Mesothelial cell of epicardium (in vitro differentiated cells): ENCODE measurements at places on chromosomes 13 and 19.

DNA sequence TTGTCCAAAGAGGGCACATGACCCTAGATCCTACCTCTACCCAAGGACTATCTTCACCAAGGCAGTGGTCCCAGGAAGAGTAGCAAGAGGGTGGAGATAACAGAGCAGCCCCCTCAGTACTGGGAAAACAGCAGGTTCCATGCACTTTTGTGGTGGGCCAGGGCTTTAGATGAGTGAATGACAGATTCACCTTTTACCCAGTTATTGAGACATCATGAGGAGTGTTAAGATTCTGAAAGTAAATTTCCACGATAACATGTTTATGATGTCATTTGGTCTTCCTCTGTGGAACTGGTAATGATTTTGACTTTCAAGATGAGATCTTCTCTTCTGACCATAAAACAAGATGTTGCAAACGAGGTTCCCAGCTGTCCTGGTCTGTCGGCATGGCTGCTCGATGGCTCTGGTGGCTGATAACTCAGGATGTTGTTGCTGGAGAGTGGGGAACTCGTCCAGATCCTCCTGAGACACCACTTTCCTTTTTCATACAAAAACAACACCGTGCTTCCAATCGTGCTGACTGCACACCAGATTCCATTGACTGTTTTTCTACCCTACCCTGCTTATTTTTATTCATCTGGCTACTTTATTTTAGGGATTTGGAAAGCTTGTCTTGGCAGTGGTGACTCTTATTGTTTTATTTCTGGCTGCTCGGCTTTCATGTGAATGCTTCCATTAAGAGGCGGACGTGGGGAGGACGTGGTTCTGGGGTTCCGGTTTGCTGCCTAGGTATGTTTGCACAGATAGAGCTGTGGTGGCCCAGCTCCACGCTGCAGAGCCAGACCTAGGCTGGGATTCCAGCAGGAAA, 88.5 kb downstream of the LRCH1 start:
- H3K27me3 ChIP-seq: no peaks in the 10 kb centered on the region
- H3K27ac ChIP-seq: no peak overlapping the region
- peaks cover 69% of the 10 kb centered on the region for H3K4me1 ChIP-seq
- DNase-seq: no peak
- H3K4me3 ChIP-seq: no peak overlapping the region

DNA sequence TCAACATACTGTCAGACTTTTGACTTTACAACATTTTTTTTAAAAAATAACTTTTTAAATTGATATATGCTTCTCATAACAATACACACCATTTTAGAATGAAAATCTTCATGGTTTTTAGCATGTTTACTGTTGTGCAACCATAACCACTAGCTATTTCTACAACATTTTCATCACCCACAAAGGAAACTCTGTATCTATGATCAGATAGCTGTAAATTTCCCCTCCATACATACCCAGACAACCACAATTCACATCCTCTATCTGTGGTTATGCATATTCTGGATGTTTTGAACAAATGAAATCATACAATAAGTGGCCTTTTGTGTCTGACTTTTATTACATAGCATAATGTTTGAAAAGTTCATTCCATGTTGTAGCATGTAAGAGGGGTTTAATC, 1666.0 kb downstream of the EFNB2 start:
- no peak for DNase-seq
- H3K4me1 ChIP-seq: peaks cover 21% of the 10 kb centered on the region
- H3K27me3 ChIP-seq: no peaks in the 10 kb centered on the region
- H3K4me3 ChIP-seq: no peak overlapping the region

DNA sequence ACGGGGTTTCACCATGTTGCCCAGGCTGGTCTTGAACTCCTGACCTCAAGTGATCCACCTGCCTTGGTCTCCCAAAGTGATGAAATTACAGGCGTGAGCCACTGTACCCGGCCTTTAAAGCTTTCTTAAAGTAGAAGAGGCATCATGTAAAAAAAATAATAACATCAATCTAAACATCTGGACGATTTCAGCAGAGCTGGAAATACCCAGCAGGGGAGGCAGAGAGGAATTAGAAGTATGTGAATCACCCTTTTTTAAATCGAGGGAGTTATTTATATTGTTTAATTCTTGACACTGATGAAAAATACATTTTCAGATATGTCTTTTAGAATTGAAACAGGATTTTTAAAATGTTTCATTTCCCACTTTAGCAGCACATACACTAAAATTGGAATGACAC, 37.4 kb upstream of the MTIF3 start:
- H3K36me3 ChIP-seq: no peaks in the 10 kb centered on the region
- H3K4me1 ChIP-seq: no peaks in the 10 kb centered on the region
- no peak overlapping the region for H3K4me3 ChIP-seq

DNA sequence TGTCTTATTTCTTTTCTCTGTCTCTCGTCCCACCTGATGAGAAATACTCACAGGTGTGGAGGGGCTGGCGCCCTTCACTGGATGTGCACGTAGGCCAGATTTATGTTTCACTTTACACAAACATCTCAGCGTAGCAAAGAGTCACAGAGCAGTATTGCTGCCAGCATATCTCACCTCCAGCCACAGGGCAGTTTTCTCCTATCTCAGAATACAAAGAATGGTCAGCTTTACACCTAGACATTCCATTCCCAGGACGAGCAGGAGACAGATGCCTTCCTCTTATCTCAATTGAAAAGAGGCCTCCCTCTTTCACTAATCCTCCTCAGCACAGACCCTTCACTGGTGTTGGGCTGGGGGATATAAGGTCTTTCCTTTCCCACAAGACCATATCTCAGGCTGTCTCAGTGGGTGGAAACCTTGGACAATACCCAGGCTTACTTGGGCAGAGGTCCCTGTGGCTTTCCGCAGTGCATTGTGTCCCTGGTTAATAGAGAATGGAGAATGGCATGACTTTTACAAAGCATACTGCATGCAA, 7.2 kb upstream of the ZNF611 start:
- H3K36me3 ChIP-seq: no peaks in the 10 kb centered on the region
- H3K4me1 ChIP-seq: peaks cover 67% of the 10 kb centered on the region
- DNase-seq: no peak
- peak overlapping the region; percentile 5 for H3K4me3 ChIP-seq

DNA sequence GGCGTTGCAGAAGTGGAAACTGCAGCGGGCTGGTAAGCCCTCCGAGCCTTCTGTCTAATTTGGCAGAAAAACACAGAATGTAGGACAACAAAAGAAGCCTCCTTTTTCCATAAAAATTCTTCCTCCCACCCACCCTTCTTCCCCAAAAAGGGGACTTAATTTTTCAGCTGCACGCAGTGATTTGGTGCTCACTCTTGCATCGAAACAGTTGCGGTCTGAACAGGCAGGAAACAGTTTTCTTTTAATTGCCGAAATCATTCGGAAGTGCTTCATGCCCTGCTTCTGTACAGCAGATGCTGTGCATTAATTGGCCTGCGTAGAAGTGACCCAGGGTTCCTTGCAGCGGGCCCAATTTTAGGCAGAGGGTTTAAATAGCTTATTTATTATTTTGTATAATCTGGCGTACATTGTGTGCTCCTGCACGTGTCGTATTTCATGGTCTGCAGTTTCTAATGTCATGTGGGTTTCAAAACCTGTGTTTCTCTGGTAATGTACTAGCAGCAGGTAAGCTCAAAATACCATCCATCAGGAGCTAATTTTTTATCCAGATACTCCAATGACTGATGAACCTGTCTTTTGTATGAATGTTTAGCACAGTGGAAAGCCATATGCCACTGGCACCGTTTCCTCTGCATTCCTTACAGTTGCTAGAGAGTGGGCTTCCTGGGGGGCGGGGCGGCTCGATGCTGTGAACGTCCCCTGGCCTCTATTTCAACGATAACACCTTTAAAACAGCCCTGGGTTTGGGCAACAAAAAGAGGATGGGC, 66.6 kb downstream of the GGACT start:
- peaks cover 8% of the 10 kb centered on the region for H3K4me1 ChIP-seq
- H3K27ac ChIP-seq: no peak overlapping the region
- H3K36me3 ChIP-seq: peaks cover 3% of the 10 kb centered on the region

GRCh38 chr13:110161112-110161882, 145.7 kb downstream of the COL4A1 start:
- no peak for DNase-seq
- peaks cover 9% of the 10 kb centered on the region for H3K4me1 ChIP-seq
- H3K4me3 ChIP-seq: no peak overlapping the region
- H3K27ac ChIP-seq: no peak overlapping the region

DNA sequence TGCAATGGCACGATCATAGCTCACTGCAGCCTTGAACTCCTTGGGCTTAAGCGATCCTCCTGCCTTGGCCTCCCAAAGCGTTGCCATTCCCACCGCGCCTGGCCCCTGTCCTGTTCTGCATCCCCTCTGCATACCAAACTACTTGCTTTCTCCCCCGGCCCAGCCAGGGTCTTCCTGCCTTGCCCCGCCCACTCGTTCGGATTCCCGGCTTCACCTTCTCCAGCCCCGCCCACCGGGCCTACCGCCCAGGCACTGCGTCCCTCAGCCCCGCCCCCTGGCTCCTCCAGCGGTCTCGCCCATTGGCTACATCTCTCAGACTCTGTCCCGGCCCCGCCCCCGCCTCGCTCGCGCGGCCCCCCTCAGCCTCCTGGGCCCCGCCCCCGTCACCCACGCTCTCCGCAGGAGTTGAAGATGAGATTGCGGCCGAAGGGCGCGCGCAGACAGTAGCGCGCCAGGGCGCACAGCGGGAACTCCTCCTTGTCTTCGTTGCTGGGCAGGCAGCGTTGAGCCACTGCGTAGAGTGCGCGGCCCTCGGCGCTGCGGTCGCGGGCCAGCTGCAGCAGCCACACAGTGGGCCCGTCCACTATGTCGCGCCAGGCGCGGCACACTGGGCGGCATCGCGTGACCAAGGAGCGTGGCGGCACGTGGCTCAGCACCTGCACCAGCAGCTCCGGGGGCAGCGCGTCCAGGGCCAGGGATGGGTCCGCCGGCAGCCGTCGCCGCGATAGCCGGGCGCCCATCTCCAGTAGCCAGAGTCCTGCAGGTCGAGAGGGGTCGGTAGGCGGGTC, 19.0 kb downstream of the MRPS12 start:
- H3K27me3 ChIP-seq: no peaks in the 10 kb centered on the region
- peak overlapping the region; percentile 62 for H3K4me3 ChIP-seq
- DNase-seq: peak; percentile 93
- peaks cover 40% of the 10 kb centered on the region for H3K36me3 ChIP-seq

DNA sequence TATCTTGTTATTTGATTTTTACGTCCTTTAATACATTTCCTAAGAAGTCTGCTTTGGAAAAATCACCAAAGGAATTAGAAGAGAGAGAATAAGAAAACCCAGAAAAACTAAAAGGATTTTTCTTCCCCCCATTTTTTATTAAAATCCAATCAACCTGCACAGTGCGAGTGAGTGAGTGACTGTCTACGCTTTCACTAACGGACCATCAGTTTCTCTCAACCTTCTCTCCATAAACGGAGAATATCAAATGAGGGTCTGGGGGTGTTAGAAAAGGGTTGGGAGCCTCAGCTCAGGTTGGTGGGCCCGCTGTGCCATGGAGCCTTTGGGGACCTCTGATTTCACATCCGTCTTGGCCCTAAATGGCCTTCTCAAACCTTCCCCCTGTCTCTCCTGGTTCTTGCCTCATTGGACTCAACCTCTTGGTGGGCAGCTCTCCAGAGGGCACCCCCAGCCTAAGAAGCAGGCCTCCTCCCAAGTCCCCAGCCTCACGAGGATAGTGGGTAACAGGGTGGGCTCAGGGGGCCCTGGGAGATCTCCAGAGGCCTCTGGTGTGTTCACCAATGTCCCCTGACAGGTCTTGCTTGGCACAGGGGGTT, 763 bp upstream of the LRP3 start:
- peaks cover 2% of the 10 kb centered on the region for H3K4me1 ChIP-seq
- peaks cover 25% of the 10 kb centered on the region for H3K27me3 ChIP-seq
- H3K4me3 ChIP-seq: peak overlapping the region; percentile 64
- H3K36me3 ChIP-seq: no peaks in the 10 kb centered on the region
- no peak for DNase-seq

DNA sequence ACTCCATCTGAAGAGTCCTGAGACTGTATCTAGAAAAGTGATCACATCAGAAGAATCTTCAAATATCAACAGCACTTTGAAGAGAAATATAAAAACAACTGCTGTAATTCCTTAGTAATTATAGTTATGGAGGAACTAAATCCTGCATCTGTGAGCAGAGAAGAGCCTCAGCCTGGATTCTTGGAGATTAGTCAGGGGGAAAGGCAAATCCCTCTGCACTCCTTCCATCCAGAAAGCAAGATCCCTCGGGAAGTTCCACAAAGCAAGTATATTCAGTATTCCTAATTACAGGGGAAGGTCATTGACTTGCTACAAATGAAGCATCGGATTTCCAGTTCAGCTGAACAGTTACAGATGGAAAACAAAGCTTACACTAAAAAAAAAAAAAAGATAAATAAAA, 256.6 kb upstream of the IPO5 start:
- no peak overlapping the region for H3K27ac ChIP-seq
- no peak for DNase-seq
- H3K4me3 ChIP-seq: no peak overlapping the region
- no peaks in the 10 kb centered on the region for H3K36me3 ChIP-seq
- H3K4me1 ChIP-seq: no peaks in the 10 kb centered on the region

GRCh38 chr19:14366529-14366928, 14.7 kb upstream of the ADGRE5 start:
- H3K27me3 ChIP-seq: no peaks in the 10 kb centered on the region
- no peaks in the 10 kb centered on the region for H3K36me3 ChIP-seq
- H3K4me1 ChIP-seq: peaks cover 29% of the 10 kb centered on the region
- H3K27ac ChIP-seq: peak overlapping the region; percentile 50
- peak; percentile 74 for DNase-seq

- no peak overlapping the region for H3K4me3 ChIP-seq
- no peak overlapping the region for H3K27ac ChIP-seq
- no peak for DNase-seq
- H3K36me3 ChIP-seq: peaks cover 7% of the 10 kb centered on the region
- H3K27me3 ChIP-seq: no peaks in the 10 kb centered on the region
- H3K4me1 ChIP-seq: peaks cover 18% of the 10 kb centered on the region
Observed at GRCh38 chr13:20303636-20304035, 71.5 kb upstream of the GJB6 start.

- DNase-seq: no peak
- H3K36me3 ChIP-seq: peaks cover 2% of the 10 kb centered on the region
- no peaks in the 10 kb centered on the region for H3K27me3 ChIP-seq
- H3K4me1 ChIP-seq: peaks cover 27% of the 10 kb centered on the region
- H3K4me3 ChIP-seq: peak overlapping the region; percentile 87
- H3K27ac ChIP-seq: peak overlapping the region; percentile 76
Observed at GRCh38 chr19:12800923-12801465, 606 bp downstream of the PRDX2 start.

DNA sequence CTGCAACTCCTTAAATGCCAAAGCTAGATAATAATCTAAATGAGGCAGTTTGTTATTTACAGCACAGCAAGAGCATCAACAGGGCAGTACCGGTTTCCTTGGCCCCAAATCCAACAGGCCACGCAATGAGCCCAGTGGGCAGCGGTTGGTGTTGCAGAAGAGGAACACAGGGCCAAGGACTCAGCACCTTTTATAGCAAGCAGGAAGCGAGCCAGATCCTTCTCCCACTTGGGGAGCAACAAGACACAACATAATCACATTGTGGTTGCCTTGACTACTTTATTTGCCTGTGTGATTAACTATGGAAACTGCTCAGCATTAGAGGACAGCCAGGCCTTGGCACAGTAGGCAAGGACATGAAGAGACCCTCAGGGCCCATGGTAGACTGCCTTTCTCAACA, 67.1 kb upstream of the HTR2A start:
- H3K36me3 ChIP-seq: no peaks in the 10 kb centered on the region
- H3K27me3 ChIP-seq: no peaks in the 10 kb centered on the region
- H3K27ac ChIP-seq: no peak overlapping the region
- no peaks in the 10 kb centered on the region for H3K4me1 ChIP-seq
- DNase-seq: no peak
- H3K4me3 ChIP-seq: no peak overlapping the region

- H3K4me1 ChIP-seq: peaks cover 31% of the 10 kb centered on the region
- no peak for DNase-seq
- no peaks in the 10 kb centered on the region for H3K36me3 ChIP-seq
Observed at GRCh38 chr13:114118511-114119123, 13.8 kb downstream of the RASA3 start.
